AG04450 (cell line): ENCODE measurements at places on chromosomes 11 and 22.

GRCh38 chr11:10902301-10903063 lies 44.6 kb upstream of the ZBED5 start:
- no peak for DNase-seq

- no peak for DNase-seq
Observed at GRCh38 chr11:80598905-80599304, 1158.1 kb upstream of the TENM4 start.

GRCh38 chr11:13291800-13292199 lies 14.2 kb downstream of the BMAL1 start:
- DNase-seq: no peak

DNA sequence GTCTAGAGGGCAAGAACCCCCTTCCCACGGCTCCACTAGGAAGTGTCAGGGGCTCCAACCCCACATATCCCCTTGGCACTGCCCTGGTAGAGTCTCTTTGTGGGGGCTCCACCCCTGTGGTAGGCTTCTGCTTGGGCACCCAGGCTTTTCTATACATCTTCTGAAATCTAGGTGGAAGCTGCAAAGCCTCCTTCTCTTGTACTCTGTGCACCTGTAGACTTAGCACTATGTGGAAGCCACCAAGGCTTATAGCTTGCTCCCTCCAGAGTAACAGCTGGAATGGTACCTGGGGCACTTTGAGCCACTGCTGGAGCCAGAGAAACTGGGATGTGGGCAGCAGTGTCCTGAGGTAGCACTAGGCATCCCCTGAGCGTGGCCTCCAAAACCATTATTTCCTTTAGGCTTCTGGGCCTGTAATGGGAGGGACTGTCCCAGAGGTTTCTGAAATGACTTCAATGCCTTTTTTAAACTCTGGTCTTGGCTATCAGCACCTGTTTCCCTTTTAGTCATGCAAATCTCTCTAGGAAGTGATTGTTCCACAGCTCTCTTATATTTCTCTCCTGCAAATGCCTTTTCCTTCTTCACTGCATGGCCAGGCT lies 68.4 kb downstream of the TRAF6 start:
- no peak for DNase-seq

DNA sequence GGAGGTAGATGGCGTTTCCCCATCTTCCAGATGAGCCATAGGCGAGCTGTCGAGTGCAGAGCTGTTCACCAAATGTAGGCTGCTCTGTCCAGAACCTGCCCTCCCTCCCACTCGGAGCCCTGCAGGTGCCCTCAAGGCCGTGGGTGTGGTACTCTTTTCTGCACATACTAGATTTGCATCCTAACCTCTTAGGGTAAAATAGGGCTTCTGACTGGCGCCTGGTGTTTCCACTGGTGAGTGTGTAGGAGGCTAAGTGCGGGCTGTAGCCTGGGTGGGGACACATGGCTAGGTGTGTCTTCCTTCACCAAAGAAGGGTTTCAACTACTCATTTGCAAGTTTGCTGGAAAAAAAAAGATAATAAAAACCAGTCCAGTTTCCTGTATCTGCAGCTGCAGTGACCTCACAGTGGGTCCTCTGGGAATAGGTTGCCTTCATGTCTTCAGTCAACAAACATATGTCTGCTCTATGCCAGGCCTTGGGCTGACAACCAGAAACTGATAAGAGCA lies 8.5 kb downstream of the BIK start:
- DNase-seq: no peak

DNA sequence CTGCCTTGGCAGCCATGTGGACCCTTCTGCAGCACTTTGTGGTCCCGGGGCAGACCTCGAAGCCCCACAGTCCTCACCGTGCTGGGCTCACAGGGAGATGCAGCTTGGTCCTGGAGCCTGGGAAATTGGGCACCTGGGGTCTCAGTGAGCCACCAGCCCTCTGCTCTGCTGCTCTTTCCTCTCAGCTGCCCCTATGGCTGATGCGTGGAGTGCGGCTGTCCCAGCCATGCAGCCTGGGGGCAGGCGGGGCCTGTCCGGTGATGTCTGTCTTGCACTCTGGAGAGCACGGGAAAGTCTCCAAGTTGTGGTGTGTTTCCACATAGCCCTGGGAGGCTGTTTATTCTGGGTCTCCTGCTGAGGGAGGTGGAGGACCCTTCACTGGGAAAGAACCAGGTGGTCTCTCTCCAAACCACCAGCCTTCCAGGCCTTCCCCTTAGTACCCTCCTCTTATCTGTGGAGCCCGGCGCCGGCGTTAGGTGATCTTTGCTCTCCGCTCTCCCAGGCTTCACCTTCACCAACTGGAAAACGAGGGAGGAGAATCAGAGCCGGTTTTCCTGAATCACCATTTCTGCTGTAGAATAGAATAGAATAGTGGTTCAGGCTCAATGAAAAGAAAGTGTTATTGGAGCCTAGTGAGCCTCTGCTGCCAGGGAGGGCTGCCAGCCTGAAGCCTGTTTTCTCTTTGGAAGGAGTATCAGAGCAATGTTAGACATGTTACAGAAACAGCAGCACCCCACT lies 41.2 kb upstream of the GRAMD4 start:
- DNase-seq: no peak

DNA sequence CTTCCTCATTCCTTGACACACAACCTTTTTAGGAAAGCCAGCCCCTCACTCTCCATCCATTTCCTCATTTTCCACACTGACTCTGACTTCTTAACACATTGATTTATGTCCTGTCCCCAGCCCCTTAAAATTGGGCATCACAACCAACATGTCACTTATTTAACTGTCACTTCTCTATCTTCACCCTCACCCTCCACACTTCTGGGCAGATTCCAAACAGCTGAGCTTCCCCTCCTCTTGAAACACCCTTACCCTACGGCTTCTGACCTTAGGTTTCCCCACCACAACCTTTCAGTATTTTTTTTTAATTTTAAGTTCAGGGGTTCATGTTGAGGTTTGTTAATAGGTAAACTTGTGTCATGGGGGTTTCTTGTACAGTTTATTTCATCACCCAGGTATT lies 696.3 kb downstream of the DLG2 start:
- no peak for DNase-seq
